ENCODE measurements at places on chromosomes 6 and 20.
A peak's percentile ranks its signal among the peaks of the same experiment; 100 is the strongest.

- no peak overlapping the region for H3K27ac ChIP-seq
- no peaks in the 10 kb centered on the region for H3K27me3 ChIP-seq
- DNase-seq: no peak
- H3K4me1 ChIP-seq: no peaks in the 10 kb centered on the region
Measured at GRCh38 chr6:63180367-63180766, 30.9 kb upstream of the FKBP1C start.

DNA sequence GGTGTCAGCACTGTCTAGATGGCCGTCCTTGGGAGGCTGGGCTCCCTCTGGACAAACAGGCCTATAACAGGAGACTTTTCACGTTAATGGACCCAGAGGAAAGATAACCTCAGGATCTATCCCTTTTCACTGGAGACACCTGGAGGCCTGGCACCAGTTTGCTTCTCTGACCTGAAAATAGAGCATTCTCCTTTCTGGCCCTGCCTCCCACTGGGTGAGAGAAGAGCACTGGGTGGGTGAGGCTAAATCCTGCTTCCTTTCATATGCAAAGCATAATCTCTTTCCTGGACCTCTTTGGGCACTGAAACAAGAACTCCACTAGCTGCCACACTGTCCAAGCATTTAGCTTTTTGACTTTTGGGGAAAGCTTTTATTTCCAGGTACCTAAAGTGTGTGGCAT, 78.3 kb downstream of the FOXO3 start:
- H3K27ac ChIP-seq: no peak overlapping the region
- H3K4me3 ChIP-seq: no peak overlapping the region
- no peak for DNase-seq
- H3K4me1 ChIP-seq: peaks cover 46% of the 10 kb centered on the region
- no peaks in the 10 kb centered on the region for H3K27me3 ChIP-seq
- no peaks in the 10 kb centered on the region for H3K36me3 ChIP-seq

- no peak for DNase-seq
- H3K27me3 ChIP-seq: no peaks in the 10 kb centered on the region
- no peaks in the 10 kb centered on the region for H3K36me3 ChIP-seq
- H3K4me3 ChIP-seq: no peak overlapping the region
Measured at GRCh38 chr6:163718537-163718936, 304.0 kb downstream of the QKI start.

DNA sequence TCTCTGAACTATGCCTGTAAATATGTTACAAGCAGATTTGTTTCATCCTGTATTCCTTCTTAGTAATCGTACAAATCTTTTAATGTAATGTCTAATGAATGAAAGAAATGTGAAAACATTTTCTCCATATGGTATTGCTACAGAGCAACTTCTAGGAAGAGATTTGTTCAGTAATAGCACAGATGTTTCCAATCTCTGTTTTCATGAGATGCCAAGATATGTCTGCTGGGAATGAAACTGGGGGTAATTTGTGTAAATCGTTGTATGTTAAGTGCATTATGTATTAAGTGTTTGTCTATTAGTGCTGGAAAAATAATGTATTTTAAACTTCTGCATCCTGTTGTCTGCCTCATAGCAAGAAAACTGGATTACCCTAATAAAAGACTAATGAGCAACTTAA, 722.2 kb upstream of the EYS start:
- H3K4me3 ChIP-seq: no peak overlapping the region
- H3K27me3 ChIP-seq: no peaks in the 10 kb centered on the region
- no peaks in the 10 kb centered on the region for H3K36me3 ChIP-seq
- DNase-seq: no peak
- H3K27ac ChIP-seq: no peak overlapping the region
- H3K4me1 ChIP-seq: no peaks in the 10 kb centered on the region

GRCh38 chr6:73169111-73169510, 56.2 kb downstream of the KHDC1L start:
- H3K36me3 ChIP-seq: no peaks in the 10 kb centered on the region
- no peaks in the 10 kb centered on the region for H3K27me3 ChIP-seq
- H3K27ac ChIP-seq: no peak overlapping the region
- no peaks in the 10 kb centered on the region for H3K4me1 ChIP-seq
- no peak overlapping the region for H3K4me3 ChIP-seq
- no peak for DNase-seq

GRCh38 chr6:120219339-120219738, 869.8 kb upstream of the MAN1A1 start:
- no peak for DNase-seq
- H3K27me3 ChIP-seq: no peaks in the 10 kb centered on the region
- no peak overlapping the region for H3K4me3 ChIP-seq
- no peaks in the 10 kb centered on the region for H3K4me1 ChIP-seq
- H3K36me3 ChIP-seq: no peaks in the 10 kb centered on the region
- no peak overlapping the region for H3K27ac ChIP-seq

GRCh38 chr6:134590449-134590848, 272.5 kb upstream of the SGK1 start:
- no peaks in the 10 kb centered on the region for H3K36me3 ChIP-seq
- peaks cover 5% of the 10 kb centered on the region for H3K4me1 ChIP-seq
- no peak overlapping the region for H3K27ac ChIP-seq
- no peak for DNase-seq
- H3K4me3 ChIP-seq: no peak overlapping the region

DNA sequence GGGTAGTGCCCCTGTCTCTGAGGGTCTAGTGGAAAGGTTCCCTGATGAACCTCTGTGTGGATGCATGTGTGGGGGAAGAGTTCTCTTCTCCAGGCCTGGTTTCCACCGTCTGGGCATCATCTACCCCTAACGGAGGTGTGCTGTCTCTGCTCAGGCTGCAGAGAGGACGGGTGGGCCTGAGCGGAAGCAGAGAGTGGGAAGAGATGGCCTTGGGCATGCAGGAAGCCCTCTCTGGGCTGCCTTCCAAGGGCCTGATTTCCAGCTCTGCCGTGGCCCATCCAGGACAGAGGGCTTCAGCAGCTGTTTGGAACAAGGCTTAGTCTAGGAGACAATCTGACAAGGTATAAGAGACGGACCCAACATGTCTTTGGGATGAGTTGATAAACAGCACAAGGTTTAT, 220.1 kb upstream of the DTNBP1 start:
- H3K4me1 ChIP-seq: no peaks in the 10 kb centered on the region
- H3K27me3 ChIP-seq: no peaks in the 10 kb centered on the region
- H3K27ac ChIP-seq: no peak overlapping the region
- no peaks in the 10 kb centered on the region for H3K36me3 ChIP-seq

GRCh38 chr20:34703424-34704176, 544 bp upstream of the TP53INP2 start:
- no peak overlapping the region for H3K27ac ChIP-seq
- H3K36me3 ChIP-seq: no peaks in the 10 kb centered on the region
- peak overlapping the region; percentile 97 for H3K4me3 ChIP-seq
- peaks cover 12% of the 10 kb centered on the region for H3K4me1 ChIP-seq
- peak; percentile 55 for DNase-seq

- no peaks in the 10 kb centered on the region for H3K27me3 ChIP-seq
- no peaks in the 10 kb centered on the region for H3K36me3 ChIP-seq
- H3K4me1 ChIP-seq: peaks cover 17% of the 10 kb centered on the region
- no peak overlapping the region for H3K27ac ChIP-seq
Measured at GRCh38 chr6:34793877-34794276, 2.0 kb downstream of the BLTP3A start.

- peak within 1 kb of the TSS; percentile 55 for H3K27ac ChIP-seq
- H3K4me1 ChIP-seq: peaks cover 19% of the 10 kb centered on the region
- no peaks in the 10 kb centered on the region for H3K36me3 ChIP-seq
- no peak for DNase-seq
- H3K4me3 ChIP-seq: no peak within 1 kb of the TSS
Measured at GRCh38 chr20:36645998-36646397, at the start of gene SLA2. TSS of gene SLA2 (minus strand) at chr20:36646196. CDS start at chr20:36641335, 4,861 bp downstream.

GRCh38 chr6:68313911-68314310, 321.2 kb upstream of the ADGRB3 start:
- H3K27me3 ChIP-seq: no peaks in the 10 kb centered on the region
- no peaks in the 10 kb centered on the region for H3K36me3 ChIP-seq
- no peak overlapping the region for H3K4me3 ChIP-seq
- no peak overlapping the region for H3K27ac ChIP-seq
- H3K4me1 ChIP-seq: no peaks in the 10 kb centered on the region

- DNase-seq: peak; percentile 73
- no peaks in the 10 kb centered on the region for H3K36me3 ChIP-seq
- no peaks in the 10 kb centered on the region for H3K27me3 ChIP-seq
- H3K4me1 ChIP-seq: no peaks in the 10 kb centered on the region
Measured at GRCh38 chr6:88238065-88238464, 71.9 kb upstream of the CNR1 start.

DNA sequence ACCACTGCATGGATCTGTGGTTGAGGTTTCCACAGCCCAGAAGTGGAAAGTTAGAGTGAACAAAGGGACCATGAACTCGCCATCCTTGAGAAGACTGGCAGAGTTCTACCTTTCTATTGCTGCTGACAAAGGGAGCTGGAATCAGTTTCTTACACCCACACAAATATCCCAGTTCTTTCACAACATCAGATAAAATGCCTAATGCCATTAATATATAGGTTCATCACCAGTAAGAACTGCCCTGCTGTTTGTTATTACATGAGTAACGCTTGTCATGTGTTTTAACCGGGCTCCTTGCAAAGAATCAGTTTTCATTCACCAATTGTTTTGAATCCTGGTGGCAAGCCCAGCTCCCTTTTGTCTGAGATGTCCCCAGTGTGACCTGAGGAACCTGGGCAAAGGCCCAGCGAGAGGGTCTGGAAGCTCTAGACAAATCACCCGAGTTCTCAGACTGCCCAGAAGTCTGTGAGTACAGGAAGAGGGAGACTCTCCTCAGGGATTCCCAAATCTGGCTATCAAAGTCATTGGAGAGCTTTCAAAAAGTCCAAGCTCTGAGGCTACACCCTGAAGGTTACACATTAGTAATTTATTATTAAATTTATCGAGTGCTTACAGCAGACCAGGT, 7.5 kb upstream of the CD164 start:
- no peaks in the 10 kb centered on the region for H3K36me3 ChIP-seq
- no peaks in the 10 kb centered on the region for H3K27me3 ChIP-seq
- no peaks in the 10 kb centered on the region for H3K4me1 ChIP-seq
- no peak overlapping the region for H3K27ac ChIP-seq

DNA sequence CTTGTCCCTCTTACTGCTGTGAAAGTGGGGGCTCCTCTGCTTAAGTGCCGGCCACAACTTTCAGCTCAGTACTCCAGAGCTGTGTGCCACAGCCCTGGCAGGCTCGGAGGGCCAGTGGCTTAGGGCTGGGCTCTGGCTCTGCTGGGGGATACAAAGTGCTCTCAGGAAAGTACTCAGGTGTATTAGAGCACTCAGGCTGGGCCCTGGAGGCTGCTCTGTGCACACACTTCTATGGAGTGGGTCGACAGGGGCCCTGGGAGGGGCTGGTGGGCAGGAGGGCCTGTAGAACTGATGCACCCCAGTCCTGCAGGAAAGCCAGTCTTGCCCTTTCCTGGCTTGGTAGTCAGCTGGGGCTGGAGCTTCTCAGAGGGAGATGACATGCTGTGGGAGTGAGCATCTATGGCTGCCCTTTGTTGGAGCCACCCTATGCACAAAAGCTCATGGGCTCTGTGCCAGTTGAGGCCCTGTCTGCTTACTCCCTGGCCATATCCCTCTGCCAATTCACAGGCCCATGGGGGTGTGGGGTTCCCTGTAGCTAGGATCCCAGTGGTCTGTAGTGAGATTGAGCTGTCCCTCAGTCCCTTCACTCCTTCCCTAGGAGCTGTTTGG, 22.0 kb downstream of the CENPW start:
- no peaks in the 10 kb centered on the region for H3K4me1 ChIP-seq
- H3K27me3 ChIP-seq: no peaks in the 10 kb centered on the region
- H3K4me3 ChIP-seq: no peak overlapping the region
- H3K36me3 ChIP-seq: no peaks in the 10 kb centered on the region
- H3K27ac ChIP-seq: no peak overlapping the region

DNA sequence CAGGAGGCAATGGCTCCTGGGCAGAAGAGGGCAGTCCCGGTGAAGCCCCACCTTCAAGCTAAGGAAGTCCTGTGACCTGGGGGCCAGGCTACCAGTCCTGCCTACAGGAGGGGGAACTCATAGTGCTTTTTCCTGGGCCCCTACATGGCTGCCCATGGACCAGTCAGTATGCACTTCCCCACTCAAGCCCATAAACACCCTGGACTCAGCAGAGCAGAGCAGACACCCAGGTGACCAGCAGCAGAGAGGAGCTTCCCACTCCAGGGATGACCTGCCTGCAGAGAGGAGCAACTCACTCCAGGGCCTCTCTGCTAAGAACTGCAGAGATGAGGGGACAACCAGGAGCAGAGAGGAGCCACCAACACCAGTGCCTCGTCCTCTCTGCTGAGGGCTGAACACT, 14.3 kb upstream of the ABCC10 start:
- no peak overlapping the region for H3K4me3 ChIP-seq
- no peak for DNase-seq

DNA sequence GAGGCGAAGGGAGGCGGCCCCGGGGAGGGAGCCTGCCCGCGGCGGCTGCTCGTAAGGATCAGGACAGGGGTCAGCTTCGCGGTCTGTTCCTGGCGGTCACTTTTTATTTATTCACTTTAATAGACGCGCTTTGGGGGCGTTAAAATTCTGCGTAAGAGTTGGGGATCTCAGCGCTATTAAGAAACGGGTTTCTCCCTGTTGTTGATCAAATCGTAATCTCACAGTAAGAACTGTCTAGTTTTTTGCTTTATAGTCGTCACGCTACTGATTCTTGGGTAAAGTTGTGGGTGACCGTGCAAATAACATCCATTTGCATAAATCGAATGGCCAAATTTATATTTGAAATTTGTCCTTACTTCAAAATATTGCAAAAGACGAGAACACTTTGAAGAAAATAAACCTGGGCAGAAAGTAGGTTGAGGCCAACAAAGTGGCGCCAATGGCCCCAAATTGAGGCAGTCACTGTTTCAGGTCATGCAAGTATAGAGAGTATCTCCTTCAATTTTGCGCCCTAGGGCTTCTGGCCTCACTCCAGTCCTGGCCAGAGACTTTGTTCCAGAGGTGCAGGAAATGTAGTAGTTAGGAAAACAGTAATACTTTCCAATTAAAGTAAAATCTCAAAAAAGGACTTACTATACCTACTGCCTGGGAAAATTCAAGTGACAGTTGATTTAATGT, 963 bp upstream of the RMND1 start:
- H3K4me3 ChIP-seq: peak overlapping the region; percentile 84
- DNase-seq: no peak
- H3K4me1 ChIP-seq: peaks cover 21% of the 10 kb centered on the region
- H3K27ac ChIP-seq: peak overlapping the region; percentile 80
- H3K36me3 ChIP-seq: no peaks in the 10 kb centered on the region

DNA sequence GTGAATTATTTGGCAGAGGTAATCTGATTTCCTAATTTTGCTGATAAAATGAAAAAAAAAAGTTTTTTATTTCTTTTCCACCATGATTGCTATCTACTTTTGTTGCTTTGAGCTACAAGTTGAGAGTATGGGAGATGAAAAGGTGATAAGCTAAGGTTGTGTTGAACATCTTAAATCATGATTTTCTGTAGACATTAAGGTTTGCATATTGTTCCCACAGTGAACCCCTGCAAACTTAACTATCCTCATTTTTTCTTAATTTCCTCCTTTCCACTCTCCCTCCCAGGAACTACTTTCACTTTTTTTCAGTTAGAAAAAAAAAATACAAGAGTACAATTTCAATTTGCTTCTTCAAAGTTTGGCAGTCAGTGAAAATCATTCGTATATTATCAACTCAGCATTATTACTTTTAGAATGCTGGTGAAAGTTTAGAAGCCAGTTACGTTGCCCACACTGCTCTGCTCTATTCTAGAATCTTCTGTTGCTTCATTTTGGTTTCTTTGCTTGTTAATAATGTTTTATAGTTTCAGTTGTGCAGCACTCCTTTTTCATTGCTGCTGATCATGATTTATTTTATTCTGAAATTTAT, 673.8 kb upstream of the CITED2 start:
- no peaks in the 10 kb centered on the region for H3K27me3 ChIP-seq
- no peak overlapping the region for H3K4me3 ChIP-seq
- H3K36me3 ChIP-seq: no peaks in the 10 kb centered on the region

All from GM23338 (cell line).